ENCODE measurements at places on chromosomes 1 and 21.

GRCh38 chr1:10457875-10458274 lies 8.0 kb downstream of the CORT start:
- DNase-seq, result no peak

DNA sequence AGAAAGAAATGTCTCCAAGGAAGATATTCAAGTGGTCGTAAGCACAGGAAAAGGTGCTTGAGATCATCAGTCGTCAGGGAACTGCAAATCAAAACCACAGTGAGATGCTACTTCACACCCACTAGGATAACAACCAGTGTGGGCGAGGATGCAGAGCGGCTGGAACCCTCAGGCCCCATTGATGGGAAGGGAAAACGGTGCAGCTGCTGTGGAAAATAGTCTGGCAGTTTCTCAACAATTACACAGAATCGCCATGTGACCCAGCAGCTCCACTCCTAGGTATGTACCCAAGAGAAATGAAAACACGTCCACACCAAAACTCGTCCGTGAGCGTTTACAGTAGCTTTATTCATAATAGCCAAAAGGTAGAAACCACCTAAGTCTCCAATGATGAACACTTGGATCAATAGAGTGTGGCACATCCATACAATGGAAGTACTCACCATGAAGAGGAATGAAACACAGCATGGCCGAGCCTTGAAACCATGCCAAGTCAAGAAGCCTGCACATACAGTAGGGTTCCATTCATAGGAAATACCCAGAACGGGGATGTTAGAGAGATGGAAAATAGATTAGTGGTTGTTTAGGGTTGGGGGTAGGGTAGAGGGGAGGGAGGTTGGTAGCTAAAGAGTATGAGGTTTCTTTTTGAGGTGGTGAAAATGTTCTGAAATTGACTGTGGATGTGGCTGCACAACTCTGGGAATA lies 6.1 kb downstream of the DFFB start:
- no peak for DNase-seq

DNA sequence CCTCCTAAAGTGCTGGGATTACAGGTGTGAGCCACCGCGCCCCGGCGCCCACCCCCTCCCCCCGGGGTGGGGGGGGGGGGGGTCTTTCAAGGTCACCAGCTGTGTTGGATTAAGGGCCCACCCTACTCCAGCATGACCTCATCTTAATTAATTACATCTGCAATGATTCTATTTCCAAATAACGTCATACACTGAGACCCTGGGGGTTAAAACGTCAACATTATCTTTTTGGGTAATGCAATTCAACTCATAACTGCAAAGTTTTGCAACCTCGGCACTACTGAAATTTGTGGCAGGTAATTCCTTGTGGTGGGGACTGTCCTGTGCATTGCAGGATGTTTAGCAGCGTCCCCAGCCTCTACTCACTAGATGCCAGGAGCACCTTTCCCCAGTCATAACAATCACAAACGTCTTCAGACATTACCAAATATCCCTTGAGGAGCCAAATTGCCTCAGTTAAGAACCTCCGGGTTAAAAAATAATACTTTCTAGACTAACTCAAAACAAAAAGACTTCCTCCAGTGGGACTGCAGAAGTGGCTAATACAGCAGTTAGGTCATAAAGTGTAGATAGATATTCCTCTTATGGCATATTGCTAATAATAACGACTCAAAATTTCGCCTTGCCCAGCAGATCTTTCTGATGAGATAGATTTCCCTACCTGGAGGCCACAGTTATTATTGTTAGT lies 233.0 kb upstream of the KAZN start:
- DNase-seq, result no peak

DNA sequence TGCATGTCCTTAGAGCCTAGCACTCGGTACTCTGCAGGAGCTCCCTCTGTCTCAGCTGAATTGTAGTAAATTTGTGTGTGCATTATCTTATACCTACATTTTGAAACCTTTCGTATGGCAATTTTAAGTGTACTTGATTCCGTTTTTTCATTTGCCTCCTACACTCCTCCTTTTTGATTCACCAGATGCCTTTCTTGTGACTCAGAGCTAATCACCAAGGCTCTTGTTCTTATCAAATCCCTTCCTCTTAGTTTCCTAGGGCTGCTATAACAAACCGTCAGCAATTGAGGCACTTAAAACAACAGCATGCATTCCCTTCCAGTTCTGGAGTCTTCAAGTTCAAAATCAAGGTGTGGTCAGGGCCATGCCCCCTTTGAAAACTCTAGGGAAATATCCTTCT lies 261.0 kb downstream of the ASTN1 start:
- DNase-seq, result no peak

DNA sequence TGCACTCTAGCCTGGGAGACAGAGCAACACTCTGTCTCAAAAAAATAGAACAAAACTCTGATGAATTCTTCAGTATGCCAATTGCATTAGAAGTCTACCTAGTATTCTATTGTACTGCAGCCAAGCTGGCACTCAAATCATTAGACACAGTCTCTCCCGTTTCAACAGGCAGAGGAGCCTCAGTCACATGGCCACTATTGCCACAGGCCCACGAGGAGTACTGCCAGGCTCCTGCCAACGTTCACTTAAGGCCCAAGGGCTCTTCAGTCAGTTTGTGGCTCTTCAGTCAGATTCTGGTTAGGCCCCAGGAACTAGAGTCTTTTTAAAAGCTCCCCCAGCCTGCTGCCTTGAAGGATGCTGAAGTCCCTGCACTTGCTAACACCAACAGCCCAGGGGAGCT lies 73.4 kb downstream of the SH3BGR start:
- DNase-seq, result no peak

DNA sequence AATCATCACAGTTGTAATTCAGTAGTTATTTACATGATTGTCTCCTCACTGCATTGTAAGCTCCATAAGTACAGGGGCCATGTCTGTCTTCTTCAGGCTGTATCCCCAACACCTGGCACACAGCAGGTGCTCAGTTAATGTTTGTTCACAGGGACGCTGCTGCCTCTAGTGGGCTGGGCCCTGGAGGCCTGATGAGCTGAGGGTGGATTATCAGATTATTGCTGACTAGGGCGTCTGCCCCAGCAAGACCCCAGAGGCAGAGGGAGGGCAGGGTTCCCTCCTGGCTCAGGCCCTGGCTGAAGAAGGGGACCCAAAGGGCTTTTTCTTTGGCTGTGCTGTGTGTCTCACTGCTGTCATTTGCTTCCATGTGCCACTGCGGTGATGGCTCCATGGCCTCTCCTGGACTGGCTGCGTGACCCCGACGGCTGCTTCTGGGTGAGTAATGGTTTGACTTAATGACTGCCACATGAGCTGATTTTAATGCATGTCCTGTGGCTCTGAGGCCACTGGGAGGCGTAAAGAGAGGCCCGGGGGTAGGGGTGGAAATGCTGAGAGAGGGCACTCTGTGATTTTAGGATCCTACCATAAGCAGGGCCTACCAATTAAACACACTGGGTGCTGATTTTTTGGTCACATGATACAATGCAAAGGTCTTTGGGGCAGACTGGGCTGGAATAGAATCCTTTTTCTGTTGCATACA lies 20.8 kb upstream of the EPB41 start:
- DNase-seq, result no peak

DNA sequence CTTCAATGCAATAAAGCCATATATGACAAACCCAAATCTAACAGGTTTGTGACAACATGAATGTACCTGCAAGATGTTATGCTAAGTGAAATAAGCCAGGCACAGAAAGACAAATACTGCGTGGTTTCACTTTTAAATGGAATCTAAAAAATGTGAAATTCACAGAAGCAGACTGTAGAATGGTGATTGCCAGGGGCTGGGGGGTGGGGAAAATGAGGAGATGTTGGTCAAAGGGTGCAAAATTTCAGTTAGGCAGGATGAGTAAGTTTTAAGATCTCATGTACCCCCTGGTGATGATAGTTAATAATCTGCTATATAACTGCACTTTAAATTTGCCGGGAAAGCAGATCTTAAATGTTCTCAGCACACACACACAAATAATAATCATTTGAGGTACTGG lies 160.5 kb downstream of the PTBP2 start:
- no peak for DNase-seq

- DNase-seq, result no peak
These were observed 5.7 kb downstream of the AK5 start for GRCh38 chr1:77287535-77287934.

GRCh38 chr1:228336308-228337030 lies 70.2 kb downstream of the TRIM11 start:
- DNase-seq, result no peak

DNA sequence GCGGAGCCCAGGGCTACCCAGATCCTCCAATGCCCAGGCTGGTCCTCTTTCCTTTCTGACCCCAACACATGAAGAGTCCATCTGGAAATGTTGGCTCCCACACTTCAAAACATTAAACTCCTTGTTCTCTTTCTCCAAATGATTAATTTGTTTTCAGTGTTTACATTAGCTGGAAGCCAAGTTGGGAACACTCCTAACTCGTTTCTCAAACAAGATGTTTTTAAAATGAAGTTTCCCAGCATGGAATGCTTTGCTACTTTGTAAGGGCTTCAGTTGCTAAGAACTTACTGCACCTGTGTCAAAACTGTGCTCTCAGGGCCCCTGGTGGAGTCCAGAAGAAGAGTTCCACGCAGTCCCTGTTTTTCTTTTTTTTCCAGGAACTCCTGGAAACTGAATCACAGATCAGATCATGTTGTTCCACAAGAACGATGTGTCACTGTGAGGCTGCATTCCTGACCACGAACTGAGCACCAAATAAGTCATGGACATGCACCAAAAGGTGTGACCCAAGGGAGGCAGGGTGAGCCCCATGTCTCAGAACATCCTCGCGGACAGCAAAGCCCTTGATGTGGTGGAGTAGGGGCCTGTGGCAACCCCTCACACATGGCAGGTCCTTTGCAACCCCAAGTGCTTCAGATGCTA lies 257.3 kb downstream of the KCNJ6 start:
- no peak for DNase-seq

DNA sequence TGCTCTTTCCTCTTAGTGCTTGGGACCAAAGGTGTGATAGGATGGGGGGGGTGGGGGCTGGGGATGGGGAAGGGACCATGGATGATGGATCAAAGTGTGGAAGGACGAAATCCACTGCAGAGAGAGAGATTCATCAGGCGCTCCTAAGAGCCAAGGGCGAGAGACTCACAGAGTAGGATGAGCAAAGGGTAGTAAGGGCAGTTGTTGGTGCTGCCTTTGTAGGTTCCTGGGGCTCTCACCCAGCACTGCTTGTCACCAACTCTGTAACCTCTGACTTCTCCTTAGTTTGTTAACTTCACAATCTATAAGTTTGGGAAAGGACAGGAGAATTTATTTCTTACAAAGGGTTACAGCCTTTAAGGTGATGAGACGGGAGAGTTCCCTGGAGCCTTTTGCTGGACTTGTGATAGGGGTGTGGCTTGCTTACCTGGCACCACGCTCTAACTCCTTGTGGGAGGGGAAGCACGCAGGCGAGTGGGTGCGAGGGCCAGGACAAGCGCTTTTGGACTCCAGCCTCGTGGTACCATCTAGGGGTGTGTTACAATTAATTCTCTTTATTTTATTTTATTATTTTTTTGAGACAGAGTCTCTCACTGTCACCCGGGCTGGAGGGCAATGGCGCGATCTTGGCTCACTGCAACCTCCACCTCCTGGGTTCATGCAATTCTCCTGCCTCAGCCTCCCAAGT lies 1.6 kb upstream of the PDXK start:
- DNase-seq, result no peak

- no peak for DNase-seq
These were observed 31.3 kb upstream of the NRIP1 start for GRCh38 chr21:15096146-15096545.

GRCh38 chr1:40980453-40981121 lies 1.1 kb downstream of the CTPS1 start:
- peak; percentile 54 for DNase-seq

- DNase-seq, result peak; percentile 37
These were observed 7.9 kb downstream of the CD53 start for GRCh38 chr1:110880708-110881374.

DNA sequence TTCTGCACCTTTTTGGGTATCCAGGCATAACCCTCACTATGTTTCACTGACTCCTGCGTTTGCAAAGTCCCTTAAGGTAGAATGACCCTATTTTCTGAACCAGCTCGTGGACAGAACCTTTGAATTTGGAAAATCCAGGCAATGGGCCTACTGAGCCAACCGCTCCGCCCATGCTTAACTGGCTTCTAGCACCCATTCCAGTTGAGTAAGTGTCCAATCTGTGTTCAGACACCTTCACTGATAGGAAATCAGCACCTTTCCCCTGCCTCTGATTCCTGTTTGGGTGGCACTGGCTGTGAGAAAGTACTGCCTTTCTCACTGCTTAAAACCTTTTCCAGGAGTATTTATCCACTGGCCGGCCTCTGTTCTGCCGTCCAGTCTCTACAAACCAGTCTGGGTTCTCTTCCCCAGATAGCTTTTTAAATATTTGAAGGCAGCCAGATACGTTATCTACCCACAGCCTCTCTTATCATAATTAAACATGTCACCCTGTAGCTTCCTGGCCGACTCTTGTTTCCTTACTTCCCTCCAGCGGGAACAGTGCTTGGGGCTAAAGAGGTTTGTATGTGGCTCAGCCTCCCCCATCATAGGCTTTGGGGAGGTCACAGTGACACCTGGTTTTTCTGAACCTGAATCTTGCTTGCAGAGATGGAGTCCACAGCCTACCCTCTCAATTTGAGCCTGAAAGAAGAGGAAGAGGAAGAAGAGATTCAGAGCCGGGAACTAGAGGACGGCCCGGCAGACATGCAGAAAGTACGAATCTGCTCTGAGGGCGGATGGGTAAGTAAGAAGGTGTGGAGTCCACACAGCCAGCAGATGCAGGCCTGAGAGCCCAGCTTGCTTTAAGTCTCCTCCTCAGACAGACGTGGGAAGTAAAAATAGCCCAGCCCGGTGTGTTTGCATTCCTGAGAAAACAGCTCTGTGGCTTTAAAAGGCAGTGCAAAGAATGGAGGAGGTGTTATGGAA lies 1.3 kb downstream of the POGK start:
- DNase-seq, result no peak

GRCh38 chr1:36771240-36771639 lies 263.1 kb downstream of the GRIK3 start:
- no peak for DNase-seq

GRCh38 chr1:62076286-62076685 lies 118.4 kb upstream of the L1TD1 start:
- DNase-seq, result no peak

- no peak for DNase-seq
These were observed 8.3 kb downstream of the RIPK4 start for GRCh38 chr21:41758550-41758949.

DNA sequence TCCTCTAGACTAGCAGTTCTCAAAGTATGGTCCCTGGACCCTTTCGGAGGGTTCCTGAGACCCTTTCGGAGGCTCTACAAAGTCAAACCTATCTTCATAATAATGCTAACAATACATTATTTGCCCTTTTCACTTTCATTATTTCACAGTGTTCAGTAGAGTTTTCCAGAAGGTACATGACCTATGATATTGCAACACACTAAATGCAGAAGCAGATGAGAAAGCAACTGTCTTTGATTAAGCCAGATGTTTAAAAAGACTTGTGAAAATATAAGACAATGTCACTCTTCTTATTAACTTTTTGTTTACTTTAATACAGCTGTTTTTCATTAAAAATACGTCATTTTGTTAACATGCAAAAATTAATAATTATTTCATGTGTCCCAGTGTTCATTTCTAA lies 5.8 kb downstream of the KCNJ10 start:
- no peak for DNase-seq

GRCh38 chr1:210360852-210361477 lies 32.3 kb downstream of the HHAT start:
- no peak for DNase-seq
